AG04449 (cell line): ENCODE measurements at places on chromosomes 7 and 10.

DNA sequence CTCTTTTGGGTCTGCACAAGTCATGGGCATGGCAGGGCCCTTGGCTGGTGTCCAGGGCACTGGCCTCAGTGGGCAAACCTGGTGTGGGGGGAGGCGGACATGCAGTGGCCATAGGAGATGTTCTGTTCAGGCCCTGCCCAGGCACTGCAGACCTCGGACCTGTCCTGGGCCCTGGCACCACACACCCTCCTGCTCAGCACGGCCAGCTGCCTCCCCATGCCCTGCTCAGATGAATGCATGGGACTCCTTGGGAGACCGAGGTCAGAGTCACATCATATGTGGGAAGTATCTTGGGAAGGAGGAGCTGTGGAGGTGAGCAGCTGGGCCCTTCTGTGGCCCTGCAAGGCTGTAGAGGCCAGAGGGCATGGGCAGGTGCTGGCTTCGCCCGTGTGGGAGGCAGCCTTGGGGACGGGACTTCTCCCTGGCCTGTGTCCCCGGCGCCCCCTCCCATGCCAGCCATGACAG, 130.8 kb downstream of the VIPR2 start:
- DNase-seq = no peak

- no peak for DNase-seq
Measured at GRCh38 chr10:69051710-69052487, 36.0 kb upstream of the SRGN start.

- no peak for DNase-seq
Measured at GRCh38 chr10:110041479-110041829, 33.7 kb downstream of the ADD3 start.

DNA sequence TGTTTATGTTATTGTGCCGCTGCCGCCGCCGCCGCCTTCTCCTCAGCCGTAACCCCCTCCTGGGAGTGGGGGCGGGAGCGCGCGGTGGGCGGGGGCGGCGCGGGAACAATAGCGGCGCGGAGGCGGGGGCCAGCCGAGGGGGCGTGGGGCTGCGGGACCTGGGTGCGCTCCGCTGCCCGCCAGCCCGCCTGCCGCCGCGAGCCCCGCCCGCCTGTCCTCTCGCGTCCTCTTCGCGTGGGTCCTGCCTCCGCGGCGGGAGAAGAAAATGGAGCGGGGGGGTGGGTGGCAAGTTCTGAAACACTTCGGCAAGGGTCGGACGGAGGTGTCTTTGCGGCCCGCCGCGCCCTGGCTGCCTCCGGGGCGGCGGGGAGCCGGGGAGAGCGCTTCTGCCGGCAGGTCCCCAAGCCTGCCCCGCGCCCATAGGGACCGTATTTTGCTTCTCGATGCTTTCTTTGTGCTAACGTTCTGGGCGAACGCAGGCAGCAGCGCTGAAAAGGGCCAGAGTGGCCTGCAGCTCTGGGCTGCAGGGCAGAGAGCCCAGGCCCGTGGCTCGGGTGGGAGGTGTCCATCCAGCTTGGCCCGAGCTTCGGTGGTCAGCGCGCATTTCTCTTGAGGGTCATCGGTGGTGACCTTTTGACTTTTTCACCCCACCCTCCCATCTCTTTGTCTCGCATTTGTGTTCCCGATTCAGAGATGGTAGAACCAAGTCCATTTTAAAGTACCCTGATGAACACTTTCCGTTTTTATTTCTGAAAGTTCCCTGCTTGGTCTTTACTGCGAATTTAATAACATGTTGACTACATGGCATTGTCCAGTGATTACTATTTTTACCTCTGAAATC, 613 bp downstream of the MAPK8 start:
- no peak for DNase-seq

GRCh38 chr7:45203936-45204445, 46.4 kb downstream of the RAMP3 start:
- DNase-seq = no peak

GRCh38 chr10:69902835-69903535, 101.3 kb downstream of the COL13A1 start:
- DNase-seq = no peak

- DNase-seq = no peak
Measured at GRCh38 chr10:106894692-106895091, 269.8 kb downstream of the SORCS1 start.

DNA sequence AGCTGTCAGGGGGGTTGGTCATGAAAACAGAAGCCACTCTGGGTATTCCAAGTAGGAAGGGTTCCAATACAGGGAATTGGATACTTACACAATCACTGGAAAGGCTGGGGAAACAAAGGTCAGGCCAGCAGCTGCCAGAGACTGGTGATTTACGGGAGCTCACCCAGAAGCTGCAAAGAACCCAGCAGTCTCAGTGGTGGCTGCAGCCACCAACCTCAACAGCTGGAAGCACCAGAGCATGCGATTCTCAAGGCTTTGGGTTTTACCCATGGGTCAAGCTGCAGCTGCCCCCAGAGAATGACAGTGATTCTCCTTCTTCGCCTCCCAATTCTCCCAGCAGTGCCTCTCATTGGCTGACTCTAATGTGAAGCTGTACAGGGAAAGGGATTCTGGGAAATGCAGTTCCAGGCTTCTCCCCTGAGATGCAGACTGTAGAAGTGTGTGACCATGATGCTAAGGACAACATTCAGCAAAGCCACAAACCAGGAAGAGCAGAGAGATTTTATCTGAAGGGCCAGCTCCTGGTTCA, 107.2 kb upstream of the TCF7L2 start:
- no peak for DNase-seq

DNA sequence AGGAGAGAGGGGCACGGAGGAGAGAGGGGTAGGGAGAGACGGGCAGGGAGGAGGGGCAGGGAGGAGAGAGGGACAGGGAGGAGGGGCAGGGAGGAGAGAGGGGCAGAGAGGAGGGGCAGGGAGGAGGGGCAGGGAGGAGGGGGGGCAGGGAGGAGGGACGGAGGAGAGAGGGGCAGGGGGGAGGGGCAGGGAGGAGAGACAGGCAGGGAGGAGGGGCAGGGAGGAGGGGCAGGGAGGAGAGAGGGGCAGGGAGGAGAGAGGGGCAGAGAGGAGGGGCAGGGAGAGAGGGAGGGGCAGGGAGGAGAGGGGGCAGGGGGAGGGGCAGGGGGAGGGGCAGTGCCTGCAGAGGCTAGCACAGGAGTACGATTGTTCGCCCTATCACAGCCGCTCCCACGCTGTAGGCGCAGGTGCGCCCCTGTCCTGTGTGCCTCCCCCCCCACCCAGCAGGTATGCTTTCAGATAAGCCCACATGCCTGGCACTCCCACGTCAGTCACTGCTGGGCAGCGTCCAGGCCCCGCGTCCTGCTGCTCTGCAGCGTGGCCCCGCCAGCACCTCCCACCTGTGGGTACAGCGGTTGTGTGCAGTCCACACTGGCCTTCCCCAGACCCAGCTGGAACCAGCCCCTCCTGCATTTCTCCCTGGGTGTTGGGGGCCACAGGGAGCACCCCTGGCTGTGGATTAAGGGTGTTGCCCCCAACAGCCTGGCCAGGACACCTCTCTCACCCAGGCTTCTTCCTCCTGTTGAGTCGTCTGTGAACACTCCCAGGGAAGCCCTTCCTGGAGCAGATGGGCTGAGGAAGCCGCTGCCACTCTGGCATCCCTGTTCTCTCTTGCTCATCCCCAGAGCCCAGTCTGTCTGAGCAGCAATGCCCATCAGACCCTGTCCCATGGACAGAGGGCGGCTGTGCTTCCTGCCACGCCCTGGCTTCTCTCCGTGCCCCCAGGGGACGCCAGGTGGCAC, 10.8 kb downstream of the NKX6-2 start:
- no peak for DNase-seq
